ENCODE measurements at places on chromosomes 12 and 14.

- no peak for DNase-seq
Measured at GRCh38 chr12:51465491-51465890, 40.9 kb downstream of the SLC4A8 start.

- DNase-seq, result no peak
Measured at GRCh38 chr14:61406198-61406597, 84.8 kb downstream of the PRKCH start.

GRCh38 chr12:45504316-45505010, 225.0 kb upstream of the ARID2 start:
- no peak for DNase-seq

DNA sequence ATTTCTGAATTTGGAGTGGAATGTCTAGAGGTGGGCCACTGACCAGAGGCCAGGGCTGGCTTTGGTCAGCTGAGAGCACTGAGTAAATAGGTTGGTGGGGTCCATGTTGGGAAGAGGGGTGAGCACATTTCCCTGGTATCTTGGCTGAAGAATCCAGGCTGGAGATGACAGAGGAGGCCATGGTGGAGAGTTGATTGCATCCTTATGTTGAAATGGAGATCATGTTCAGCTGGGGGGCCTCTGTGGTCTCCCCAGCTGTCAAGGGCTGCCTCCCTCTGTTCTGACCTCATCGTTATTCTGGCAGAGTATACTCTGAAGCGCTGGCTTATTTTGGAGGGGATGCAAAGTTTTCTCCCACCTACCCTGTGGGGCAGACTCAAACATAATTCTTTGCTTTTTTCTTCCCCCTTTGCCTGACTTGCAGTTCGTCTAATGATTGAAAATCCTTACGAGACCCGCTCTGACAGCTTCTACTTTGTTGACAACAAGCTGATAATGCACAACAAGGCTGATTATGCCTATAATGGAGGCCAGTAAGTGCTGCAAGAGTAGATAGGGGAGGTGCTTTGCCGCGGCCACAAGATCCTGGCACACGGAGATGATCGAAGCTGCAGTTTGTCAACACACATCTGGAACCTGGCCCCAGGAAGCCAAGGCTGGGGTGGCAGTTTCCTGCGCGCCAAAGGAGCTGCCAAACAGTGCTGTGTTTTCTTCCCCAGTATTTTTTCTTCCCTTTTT, 6.0 kb upstream of the ACADS start:
- DNase-seq, result no peak

GRCh38 chr14:67524634-67524963, 8.5 kb upstream of the PLEKHH1 start:
- no peak for DNase-seq

- DNase-seq, result no peak
Measured at GRCh38 chr12:6699989-6700645, 498 bp downstream of the PIANP start.

GRCh38 chr14:73717711-73718417, 3.7 kb upstream of the PNMA1 start:
- DNase-seq, result no peak
